ENCODE measurements at places on chromosomes 1 and 21.

DNA sequence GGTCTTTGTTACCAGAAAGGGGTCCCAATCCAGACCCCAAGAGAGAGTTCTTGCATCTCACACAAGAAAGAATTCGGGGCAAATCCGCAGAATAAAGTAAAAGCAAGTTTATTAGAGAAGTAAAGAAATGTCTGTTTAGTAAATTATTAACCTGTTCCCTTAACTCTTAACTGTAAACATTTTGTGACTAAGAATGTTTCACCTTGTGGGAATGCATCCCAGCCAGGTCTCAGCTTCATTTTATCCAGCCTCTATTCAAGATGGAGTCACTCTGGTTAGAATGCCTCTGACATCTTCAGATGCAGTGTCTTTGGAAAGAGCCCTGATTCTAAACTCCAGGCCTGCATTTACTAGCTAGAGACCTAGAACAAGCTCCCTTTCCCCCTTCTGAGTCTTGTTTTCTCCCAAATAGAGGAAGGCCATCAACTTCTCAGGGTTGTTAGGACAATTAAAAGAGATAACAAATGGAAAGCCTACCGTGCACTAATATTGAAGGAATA, 4.5 kb upstream of the FABP3 start:
- DNase-seq = no peak

DNA sequence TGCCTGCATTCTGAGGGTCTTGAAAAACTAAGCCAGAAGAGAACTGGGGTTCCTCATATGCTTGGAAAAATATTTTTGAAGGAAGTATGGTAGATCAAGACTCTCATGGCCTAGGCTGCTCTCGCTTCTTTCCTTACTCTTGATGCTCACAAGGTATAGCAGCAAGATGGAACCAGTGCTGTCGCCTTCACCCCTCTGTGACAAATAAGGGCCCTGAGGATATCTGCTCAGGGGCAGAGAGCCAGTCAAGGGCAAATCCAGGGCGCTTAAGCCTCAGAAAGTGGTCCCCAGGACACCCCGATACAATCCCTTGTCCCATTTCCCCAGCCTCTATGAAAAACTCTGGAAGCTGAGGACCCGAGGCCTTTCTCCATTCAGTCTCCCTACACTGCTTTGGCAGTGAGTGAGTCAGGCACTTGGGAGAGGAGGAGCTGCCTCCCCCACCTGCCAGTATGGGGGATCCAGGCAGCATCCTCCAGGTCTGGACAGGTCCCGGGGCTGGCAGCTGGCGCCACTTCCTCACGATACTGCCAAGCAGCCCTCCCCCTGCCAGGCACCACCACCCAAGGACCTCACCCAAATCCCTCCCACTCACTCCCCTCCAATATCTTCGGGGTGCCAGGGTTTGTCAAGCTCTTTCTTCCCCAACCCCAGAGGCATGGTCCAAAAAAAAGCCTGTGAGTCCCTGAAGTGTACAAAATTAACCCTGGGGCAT, 1.3 kb downstream of the IGSF9 start:
- no peak for DNase-seq

- no peak for DNase-seq
These were observed 5.2 kb downstream of the SLC66A1 start for GRCh38 chr1:19317126-19317910.

DNA sequence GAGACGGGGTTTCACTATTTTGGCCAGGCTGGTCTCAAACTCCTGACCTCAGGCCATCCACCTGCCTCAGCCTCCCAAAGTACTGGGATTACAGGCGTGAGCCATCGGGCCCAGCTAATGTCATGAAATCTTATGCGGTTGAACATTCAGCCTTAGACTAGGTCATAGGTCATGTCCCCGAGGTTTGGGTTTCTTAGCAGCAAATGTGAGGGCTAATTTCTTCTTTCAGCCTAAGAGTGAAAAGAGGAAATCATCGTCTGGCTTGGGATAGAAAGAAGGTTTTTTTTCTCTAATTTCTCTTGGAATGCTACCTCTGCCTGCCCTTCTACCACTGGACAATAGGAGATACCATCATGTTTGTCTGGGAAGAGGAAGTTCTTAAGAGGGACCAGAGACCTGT, 18.0 kb upstream of the PIK3CD start:
- DNase-seq = no peak

- DNase-seq = no peak
These were observed 39.0 kb upstream of the MAGOH start for GRCh38 chr1:53277326-53277725.

- no peak for DNase-seq
These were observed 65.2 kb downstream of the CDC42BPA start for GRCh38 chr1:227253065-227253464.

GRCh38 chr1:206430031-206430983, 40.0 kb upstream of the IKBKE start:
- peak; percentile 37 for DNase-seq

DNA sequence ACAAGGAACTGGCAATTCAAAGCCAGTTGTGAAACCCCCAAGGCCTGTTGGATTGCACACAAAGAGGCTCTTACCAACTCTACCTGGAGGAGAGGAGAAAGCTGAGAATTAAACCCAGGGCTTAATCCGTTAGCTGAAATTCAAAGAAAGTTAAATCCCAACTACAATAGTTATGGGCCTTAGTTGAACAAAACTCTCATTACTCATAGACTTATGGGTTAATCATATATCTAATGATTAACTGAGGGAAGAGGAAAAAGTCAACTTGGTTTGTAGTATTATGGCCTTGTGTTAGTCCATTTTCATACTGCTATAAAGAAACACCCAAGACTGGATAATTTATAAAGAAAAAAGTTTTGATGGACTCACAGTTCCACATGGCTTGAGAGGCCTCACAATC, 838.2 kb upstream of the ADGRL2 start:
- DNase-seq = no peak

- no peak for DNase-seq
These were observed 40.8 kb downstream of the PTPRC start for GRCh38 chr1:198679535-198680173.

- no peak for DNase-seq
These were observed 40.2 kb upstream of the CAMTA1 start for GRCh38 chr1:6745073-6745472.

DNA sequence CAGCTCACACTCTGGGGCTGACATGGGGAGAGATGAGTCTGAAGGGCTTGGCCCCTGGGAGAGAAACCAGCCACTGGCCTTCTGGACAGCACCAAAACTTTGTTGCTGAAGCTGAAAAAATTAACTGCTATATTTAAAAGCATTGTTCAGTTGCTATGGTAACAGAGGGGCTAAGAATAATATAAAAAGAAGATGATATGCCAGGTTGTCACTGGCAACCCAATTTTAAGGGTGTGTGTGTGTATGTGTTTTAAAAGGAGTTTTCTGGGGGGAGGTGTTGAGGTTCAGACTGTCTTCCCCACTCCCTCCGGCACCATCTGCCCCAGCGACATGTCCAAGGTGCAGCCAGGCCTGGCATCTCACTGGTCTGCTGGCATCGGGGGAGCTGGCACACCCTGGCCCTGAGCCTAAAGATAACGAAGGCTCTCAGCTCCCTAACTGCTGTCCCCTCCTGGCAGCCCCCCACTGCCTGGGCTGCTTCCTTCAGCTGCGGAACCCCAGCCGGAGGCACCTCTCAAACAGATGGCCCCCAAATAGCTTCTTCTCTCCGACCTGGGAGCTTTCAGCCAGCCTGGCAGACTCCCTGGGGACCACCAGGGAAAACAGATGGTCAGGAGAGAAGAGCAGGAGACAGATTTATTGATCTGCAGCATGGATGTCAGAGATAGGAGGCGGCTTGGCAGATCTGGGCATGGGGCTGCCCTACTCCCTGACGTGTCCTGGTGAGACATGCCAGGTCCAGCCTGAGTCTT, 203.9 kb downstream of the HIVEP3 start:
- no peak for DNase-seq

- no peak for DNase-seq
These were observed 202.5 kb downstream of the C1orf94 start for GRCh38 chr1:34378968-34379856.

GRCh38 chr1:8281843-8282509, 35.9 kb upstream of the SLC45A1 start:
- DNase-seq = no peak

- DNase-seq = no peak
These were observed 884.8 kb upstream of the B3GALT2 start for GRCh38 chr1:194071205-194071604.

DNA sequence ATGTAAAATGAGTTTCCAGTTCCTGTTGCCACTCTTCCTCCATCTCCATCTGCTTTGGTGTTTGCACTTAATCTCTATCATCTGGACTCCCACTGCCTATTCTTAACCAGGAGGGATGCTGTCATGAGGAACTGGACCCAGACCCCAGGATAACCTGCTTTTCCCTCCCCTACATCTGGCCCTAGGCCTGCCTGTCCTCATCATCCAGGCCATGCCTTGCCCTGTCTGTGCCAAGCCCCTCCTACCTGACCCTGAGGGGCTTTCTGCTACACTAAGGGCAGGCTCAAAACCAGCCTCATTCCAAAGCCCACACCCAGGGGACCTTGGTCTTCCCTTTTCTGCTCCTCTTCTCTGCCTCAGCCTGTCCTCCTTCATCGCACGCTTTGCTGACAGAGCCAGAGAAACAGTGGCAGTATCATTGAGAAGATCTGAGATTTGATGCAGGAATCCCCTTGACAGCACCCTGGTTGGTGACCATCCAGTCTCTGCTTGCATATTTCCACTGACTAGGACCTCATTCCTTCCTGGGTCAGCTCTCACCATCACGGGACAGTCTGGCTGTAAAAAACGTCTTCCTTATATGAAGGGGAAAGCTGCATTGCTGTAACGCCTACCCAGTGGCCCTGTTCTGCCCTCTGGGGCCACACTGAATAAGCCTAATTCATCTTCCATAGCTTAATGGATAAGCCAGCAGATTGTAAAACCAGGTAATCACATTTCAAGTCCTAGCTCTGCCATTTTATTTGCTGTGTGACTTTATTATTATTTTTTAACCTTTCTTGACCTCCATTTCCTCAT, 38.8 kb downstream of the PLXNA2 start:
- DNase-seq = no peak

DNA sequence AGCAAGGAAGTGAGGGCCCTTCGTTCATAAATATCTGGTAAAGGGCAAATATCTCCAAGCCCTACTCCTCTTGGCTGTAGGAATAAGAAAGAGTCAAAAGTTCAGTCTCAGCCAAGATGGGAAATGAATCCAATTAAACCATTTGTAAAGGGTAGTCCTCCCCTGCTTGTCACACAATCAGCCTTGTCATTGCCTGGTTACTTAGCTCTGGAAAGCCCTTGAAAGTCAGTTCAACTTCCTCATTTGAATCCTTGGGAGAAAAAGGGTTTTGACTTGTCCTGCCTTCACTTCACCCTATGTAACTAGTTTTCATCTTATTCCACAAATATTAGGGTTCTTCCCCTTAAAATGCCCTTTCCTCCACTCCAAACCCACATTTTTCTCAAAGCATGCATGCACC, 100.0 kb downstream of the ELAVL4 start:
- no peak for DNase-seq

DNA sequence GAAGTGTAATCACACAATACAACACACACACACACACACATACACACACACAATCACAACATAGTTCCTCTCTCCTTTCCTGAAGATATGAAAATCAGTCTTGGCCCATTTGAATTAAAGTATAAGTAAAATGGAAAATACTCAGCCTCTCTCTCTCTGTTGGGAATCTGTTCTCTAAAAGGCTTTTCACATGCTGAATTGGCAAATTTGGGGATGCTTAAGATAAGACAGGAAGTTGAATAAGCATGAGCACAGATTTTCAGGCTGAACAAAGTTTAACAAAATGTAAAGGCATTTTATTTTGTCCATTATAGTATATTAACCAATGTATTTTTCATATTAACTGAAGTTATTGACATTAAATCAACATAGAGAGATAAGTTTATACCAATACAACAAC, 23.7 kb upstream of the FMO2 start:
- no peak for DNase-seq

- DNase-seq = no peak
These were observed 152.4 kb downstream of the LEPR start for GRCh38 chr1:65572701-65573421.

DNA sequence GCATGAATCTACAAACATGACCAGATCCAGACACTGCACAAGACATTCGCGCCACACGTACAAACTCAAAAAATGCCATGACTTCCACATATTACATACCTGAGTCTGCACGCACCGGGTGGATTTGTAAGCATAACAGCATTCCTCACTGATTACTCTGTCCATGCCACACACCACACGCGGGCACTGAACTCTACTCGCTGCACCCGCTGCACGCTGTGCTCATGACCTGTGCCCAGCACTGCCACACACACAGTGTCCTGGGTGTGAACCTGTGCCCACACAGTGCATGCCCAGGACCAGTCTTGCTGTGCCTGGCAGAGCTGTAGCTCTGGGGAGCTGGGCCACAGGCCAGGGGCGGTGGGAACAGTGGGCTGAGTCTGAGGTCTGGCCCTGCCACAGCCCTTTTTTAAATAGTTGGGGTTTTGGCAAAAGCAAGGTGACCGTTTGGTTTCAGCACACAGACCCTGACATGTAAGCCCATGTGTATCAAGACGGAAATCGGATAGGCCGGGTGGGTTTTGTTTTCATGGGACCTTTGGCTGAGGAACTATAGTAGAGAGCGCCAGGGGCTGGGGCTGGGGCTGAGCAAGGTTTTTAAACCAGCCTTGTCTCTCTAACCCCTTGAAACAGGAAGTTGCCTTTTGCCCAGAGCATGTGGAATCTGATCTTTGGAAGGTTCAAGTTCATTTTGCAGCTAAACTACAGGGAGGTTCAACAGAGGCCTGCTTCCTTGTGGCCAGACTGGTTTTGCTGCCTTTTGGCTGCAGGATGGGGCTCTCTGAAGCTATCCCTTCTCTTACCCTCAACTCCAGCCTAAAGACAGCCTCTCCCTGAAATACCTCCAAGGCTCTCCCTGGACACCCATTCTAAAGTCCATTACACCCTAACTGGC, 12.3 kb upstream of the GOLT1A start:
- no peak for DNase-seq

DNA sequence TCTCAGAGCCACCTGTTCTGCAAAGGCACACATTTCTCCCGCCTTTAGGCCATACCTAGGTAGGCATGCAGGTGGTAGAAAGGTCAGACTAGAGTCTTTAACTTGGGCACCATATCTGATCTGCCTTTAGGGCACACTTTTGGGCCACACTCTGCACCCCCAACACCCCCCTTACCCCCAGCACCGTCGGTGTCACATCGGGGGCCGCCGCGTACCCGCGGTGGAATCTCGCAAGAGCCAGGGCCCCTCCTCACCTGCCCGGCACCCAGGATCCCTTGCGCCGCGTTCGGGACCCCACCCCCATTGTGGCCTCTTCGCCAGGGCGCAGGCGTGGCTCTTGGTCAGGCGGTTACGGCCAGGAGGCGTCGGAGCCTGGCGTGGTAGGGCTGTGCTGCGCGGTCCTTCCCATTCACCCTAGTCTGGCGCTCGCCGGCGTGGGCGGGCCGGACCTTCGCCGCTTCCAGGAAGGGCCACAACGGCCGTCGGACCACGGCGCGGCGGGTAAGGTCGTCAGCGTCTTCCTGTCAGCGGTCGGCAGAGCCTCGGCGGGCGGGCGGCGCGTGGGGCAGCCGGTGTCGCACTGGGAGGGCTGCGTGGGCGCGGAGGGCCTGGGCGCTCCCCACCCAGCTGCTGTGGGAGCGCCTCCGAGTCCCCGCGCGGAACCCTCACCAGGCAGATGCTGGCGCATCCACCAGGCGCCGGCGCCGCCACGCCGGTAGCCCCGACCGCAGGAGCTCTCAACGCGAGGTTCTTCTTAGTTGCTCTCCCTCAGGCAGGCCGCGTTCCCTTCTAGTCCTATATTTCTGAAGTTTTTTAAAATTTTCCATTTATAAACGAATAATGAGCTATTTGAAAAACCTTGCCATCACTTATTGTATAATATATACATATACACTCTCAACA, at the start of gene DNAH14:
Gene DNAH14 (plus strand): TSS at position 341 of the 903 bp plus-strand sequence. CDS start 23,028 bp downstream, outside the sequence.
- peak; percentile 24 for DNase-seq

All from GM04503 (cell line).